Thymus (tissue), 14 donors: ENCODE measurements at places on chromosomes 5 and 9. TPM values are rescaled to one million over a fixed set of nuclear protein-coding genes. Genes with fewer than 3 reads are reported as not detected.
A peak's percentile ranks its signal among the peaks of the same experiment; 100 is the strongest.

DNA sequence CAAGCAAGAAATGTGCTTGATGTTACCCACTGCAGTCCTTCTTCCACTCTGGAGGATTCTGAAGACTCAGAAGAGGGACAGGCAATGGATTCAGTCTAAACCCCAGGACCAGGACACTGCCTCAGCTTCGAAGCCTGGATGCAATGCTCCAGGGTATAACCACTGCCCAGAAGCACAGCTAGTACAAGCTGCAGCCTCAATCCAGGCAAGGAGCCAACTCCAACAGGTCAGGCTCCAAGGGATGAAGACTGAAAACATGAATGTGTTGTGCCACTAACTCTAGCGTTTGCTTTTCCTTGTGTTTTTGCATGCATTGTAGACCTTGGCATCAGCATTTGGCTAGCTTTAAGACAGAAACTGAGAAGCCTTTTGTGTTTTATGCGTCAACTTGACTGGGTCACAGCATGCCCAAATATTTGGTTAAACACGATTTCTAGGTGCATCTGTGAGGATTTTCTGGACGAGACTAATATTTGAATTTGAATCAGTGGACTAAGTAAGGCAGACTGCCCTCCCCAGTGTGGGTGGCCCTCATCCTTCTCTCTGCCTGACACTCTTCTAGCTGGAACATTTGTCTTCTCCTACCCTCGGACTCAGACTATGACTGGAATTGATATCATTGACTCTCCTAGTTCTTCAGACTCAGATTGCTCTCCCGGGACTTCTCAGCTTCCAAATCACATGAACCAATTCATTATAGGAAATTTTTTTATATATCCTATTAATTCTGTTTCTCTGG is 20.5 kb upstream of the GPX3 start:
- DNase-seq = no peak

- DNase-seq = no peak
Observed at GRCh38 chr5:38468978-38469706, 87.3 kb downstream of the LIFR start.

GRCh38 chr9:4567601-4568000 is 77.3 kb downstream of the SLC1A1 start:
- no peak for DNase-seq

- DNase-seq = no peak
Observed at GRCh38 chr5:139287890-139288635, 5.5 kb upstream of the MATR3 start.

DNA sequence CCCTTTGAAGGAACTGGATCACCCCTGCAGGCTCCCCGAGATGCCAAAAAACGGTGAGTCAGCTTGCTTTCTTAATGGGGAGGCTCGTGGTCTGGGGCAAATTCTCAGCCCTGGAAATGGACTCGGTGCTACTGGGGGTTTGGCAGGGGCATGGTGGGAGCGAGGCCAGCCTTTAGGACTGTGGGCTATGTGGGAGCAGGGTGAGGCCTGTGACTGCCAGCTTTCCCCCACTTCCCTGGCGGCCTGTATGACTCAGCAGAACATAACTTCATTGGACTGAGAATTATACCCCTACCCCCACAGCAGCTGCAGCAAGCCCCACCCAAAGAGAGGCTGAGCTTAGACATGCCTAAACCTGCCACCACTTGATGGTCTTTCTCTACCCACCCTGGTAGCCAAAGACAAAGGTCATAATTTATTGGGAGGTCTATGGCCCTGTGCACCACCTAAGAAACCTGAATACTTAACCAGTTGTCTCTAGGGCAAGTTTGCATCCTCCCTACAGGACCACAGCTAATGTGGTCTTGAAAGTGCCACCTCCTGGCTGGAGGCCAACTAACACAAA is 325.3 kb downstream of the TLE1 start:
- no peak for DNase-seq

- DNase-seq = no peak
Observed at GRCh38 chr5:57805732-57806131, 323.1 kb upstream of the ACTBL2 start.

GRCh38 chr5:68176802-68177479 is 38.6 kb upstream of the PIK3R1 start:
- DNase-seq = no peak

- no peak for DNase-seq
Observed at GRCh38 chr5:53991942-53992341, 318.4 kb downstream of the ARL15 start.

- DNase-seq = peak; percentile 37
Observed at GRCh38 chr5:4197151-4197550, 601.5 kb downstream of the IRX1 start.

DNA sequence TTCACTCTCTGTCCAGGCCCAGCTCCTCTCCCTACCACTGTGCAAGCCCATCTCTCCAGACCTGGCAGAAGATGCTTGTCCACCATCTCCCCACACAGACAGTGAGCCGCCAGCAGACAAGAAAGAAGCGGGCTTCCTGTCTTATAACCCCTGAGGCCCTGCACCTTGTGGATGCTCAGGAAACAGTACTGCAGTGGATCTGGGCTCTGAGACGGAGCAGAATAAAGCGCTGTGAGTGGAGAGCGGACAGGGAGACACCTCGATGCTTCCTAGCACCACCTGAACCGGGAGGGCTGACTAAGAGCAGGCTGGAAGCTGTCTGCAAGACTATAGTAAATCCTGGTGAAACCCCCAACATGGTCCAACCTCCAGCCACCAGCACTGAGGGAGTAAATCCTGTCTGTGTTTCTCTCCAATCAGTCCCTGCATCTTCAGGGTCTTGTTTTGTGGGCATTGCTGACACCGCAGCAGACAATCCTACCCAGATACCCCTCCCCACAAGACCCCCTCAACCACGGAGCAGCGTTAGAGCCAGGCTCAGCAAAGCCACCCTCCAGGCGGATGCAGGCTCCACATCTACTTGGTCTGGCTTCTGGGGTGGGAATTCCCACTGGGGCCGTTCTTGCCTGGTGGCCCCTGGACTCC is 18.7 kb downstream of the ORM2 start:
- DNase-seq = no peak

GRCh38 chr5:173984218-173984617 is 4.8 kb upstream of the C5orf47 start:
- no peak for DNase-seq

PLEKHG4B gene
- 0.47 TPM for total RNA-seq

HAPLN1 gene
- 0.14 TPM for total RNA-seq

NR4A3 gene
- total RNA-seq = 2.4 TPM

SURF6 gene
- 13.6 TPM for total RNA-seq
